ENCODE measurements at places on chromosomes 6 and 20.

GRCh38 chr20:20859510-20859909 is 147.1 kb upstream of the RALGAPA2 start:
- DNase-seq, result no peak

DNA sequence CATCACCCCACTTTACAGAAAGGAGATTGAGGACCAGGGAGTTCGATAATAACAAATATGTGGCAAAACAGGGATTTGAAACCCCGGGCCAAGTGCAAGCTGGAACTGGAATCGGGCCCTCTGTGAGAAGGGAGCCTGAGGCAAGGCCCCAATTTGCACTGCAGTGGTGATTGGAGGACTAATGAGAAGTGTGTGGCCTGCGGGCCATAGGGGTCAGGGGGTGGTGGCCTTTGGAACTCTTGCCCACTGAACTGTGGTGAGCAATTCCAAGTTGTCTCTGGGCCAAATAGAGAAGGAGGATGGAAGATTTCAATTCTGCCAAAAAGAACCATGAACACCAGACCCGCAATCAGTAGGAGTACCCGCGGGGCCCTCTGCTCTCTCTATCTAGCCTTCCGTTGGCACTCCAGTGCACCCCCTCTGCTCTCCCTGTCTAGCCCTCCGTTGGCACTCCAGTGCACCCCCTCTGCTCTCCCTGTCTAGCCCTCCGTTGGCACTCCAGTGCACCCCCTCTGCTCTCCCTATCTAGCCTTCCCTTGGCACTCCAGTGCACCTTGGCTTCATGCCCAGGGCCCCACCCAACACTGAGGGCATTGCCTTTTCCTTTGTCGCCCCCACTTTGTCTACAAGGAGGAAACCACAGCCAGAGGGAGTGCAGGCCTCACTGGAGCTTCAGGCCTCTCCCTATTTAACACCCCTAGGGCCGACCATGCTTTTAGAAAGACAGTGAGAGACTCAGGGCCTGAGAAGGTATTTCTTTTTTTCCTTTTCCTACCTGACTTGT is 6.0 kb upstream of the PTPRA start:
- no peak for DNase-seq

GRCh38 chr20:24768713-24769601 is 180.1 kb upstream of the CST7 start:
- DNase-seq, result no peak

- DNase-seq, result no peak
Observed at GRCh38 chr6:12590901-12591300, 125.7 kb upstream of the PHACTR1 start.

DNA sequence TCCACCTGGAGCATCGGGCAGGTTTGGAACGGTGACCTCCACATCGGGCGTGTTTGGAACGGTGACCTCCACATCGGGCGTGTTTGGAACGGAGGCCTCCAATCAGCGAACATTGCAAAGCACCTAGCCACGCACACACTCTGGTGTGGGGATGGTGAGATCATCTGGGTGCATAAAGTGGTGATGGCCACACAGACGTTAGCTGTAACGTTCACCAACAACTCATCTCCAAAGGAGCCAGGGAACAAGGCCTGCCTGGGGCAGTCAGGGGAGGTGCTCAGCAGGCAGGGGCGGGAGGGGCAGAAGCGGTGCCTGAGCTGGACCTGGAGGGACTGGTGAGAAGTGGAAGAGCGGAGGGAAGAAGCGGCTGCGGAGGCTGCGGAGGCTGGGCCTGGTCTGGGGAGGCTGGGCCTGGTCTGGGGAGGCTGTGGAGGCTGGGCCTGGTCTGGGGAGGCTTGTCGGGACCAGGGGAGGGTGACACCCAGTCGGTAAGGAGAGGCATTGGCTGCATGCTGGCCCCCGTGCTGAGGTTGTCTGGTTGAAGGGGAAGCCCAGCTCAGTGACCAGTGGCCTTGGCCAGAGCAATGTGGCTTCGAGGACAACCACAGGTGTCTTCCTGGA is 89.9 kb downstream of the PSMB1 start:
- no peak for DNase-seq

- DNase-seq, result peak; percentile 53
Observed at GRCh38 chr6:38057994-38058393, 238.5 kb downstream of the ZFAND3 start.

- no peak for DNase-seq
Observed at GRCh38 chr6:72206606-72207005, 320.3 kb downstream of the RIMS1 start.

DNA sequence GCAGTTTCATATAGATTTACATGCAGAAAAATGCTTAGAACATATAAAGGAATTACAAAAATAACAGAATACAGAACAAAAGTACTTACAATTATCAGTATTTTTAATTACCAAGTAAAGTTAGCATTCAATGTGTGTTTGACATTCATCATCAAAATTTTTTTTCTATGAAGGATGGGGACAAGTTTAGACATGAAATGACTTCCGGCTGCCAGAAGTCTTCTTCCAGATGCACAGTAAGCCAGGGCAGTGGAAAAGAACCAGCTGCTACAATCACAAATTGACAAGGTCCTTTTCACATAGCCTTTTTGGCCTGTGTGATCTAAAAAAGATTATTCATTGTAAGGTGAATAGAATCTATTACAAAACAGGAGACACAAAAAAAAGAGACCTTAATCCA is 73.8 kb downstream of the HUS1B start:
- DNase-seq, result no peak

GRCh38 chr6:109308018-109308492 is 74.2 kb downstream of the CD164 start:
- DNase-seq, result no peak

DNA sequence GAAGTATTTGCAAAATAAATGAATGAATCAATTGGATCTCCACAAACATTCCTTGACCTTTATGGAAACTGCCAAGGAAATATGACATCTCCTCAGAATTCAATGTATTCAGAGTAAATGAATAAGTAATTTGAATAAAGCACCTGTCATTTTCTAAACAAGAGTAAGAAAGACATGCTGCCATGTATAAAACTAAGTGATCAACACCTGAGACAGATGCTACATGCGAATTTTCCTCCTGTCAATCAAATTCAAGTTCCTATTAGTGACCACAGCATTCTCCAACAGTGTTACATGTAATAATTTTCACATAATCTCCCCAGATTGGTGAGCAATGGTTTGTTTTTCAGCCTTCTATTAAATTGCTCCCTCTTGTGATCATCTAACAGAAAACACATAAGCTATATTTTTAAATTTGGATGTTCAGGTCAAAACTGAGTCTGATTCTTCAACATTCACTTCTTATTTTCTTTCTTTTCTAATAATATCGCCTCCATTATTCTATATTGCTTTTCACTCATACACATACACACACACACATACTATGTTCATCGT is 163.2 kb upstream of the RNF217 start:
- no peak for DNase-seq

Measured in NCI-H748 treated with DMSO at 0.1 percent for 48 hours (cell line).